Stimulated activated CD4-positive, alpha-beta T cell treated with anti-CD3 and anti-CD28 coated beads, Interleukin-1b, Interleukin-23, amount 100 ng/mL, for 48 hours (primary cell): ENCODE measurements at places on chromosomes 4 and X.

DNA sequence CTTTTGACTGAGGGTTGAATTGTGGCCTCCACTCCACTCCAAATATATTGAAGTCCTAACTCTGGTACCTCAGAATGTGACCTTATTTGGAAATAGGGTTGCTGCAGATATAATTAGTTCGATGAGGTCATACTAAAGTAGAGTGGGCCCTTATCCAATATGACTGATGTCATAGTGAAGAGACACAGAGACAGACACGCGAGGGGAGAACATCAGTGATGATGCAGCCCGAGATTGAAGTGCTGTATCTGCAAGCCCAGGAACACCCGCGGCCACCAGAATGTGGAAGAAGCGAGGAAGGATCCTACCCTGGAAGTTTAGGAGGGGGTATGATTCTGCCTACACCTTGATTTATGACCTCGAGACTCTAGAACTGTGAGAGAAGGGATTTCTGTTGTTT lies 279.0 kb downstream of the ANKRD50 start:
- no peak for DNase-seq

GRCh38 chr4:24702281-24702680 lies 93.1 kb upstream of the SOD3 start:
- DNase-seq = no peak

DNA sequence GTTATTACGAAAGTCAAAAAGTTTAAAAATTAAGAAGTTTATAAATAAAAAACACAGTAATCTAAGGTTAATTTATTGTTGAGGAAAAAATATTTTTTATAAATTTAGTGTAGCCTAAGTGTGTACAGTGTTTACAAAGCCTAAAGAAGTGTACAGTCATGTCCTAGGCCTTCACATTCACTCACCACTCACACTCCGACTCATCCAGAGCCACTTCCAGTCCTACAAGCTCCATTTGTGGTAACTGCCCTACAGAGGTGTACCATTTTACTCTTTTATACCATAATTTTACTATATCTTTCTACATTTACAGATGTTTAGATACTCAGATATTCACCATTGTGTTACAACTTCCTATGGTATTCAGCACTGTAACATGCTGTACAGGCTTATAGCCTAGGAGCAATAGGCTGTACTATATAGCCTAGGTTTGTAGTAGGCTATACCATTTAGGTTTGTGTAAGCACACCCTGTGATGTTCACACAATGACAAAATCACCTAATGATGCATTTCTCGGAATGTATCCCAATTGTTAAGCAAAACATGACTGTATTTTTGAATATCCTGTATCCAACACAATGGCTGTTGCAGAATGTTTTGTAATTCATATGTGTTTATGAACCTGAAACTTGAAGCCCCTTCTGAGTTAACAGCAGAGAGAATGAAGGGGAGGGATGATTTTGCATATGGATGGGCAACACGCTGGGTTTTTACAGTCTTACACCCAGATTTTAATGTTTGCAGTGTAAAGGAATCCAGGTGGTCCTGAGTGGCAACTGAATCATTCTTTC lies 3.1 kb downstream of the PPBP start:
- no peak for DNase-seq

GRCh38 chr4:52200339-52200725 lies 149.2 kb downstream of the SPATA18 start:
- no peak for DNase-seq
